Non-pigmented ciliary epithelial cell (primary cell): ENCODE measurements at places on chromosomes 7 and 10.
A peak's percentile ranks its signal among the peaks of the same experiment; 100 is the strongest.

GRCh38 chr10:119651514-119652360 lies 557 bp downstream of the BAG3 start:
- no peak for DNase-seq

- DNase-seq = no peak
These were observed 71.6 kb upstream of the ANKRD1 start for GRCh38 chr10:90992462-90992861.

DNA sequence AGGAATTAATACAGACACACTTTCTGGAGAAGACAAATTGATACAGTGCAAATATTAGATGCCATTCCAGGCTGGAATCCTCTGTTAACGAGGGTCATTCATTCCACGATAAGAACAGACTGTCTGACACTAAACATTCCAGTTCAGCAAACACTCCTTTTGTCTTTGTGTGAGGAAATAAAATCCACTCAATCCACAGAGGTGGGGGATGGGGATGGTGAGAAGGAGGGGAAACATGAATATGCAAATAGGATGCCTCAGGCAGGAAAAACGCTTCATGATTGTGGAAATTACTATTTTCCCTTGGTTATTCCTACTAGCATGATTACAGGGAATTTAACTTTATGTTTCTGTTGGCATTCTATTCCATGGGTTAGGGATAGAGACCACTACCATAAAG lies 196.9 kb upstream of the CDCA7L start:
- no peak for DNase-seq

DNA sequence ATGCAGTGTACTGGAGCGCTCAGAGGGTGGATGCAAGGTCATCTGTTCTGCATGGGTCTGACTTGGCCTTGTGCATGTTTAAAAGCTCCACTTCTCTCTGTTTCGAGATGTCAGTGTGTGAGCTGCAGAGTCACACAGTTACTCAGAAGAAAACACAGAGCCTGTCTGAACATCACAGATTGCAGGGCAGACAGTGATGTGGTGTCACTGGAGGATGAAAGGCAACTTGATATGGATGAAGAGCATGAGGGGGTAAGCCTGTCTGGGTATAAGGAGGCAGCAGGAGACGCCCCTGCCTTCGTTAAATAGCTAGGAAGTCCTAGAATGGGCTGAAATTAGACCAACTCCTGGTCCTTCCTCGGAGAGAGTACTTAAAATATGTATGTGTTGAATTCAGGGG lies 67.5 kb upstream of the LRRC18 start:
- no peak for DNase-seq

- no peak for DNase-seq
These were observed 102.3 kb downstream of the HECTD2 start for GRCh38 chr10:91512458-91512857.

GRCh38 chr10:89064748-89065147 lies 74.2 kb downstream of the FAS start:
- peak; percentile 14 for DNase-seq

DNA sequence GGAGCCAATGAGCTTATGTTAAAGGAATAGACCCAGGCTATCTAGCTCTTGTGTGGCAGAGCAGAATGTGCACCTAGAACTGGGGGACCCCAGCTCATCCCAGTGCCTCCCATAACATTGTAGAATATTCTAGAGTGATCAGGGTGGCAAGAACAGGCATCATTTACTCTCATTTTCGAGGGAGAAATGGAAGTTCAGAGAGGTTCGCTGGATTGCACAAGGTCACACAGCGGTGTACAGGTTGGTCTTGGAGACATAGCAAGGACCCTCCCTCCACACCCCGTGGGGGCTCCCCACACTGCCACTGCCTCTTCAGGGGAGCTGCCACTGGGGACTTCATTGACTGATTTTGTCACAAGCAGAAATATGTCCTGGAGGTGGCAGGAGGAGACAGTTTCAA lies 8.9 kb downstream of the MUC12 start:
- no peak for DNase-seq

GRCh38 chr10:28445516-28445915 lies 87.4 kb upstream of the WAC start:
- no peak for DNase-seq
